ENCODE measurements at places on chromosomes 2 and 18.
A peak's percentile ranks its signal among the peaks of the same experiment; 100 is the strongest.

DNA sequence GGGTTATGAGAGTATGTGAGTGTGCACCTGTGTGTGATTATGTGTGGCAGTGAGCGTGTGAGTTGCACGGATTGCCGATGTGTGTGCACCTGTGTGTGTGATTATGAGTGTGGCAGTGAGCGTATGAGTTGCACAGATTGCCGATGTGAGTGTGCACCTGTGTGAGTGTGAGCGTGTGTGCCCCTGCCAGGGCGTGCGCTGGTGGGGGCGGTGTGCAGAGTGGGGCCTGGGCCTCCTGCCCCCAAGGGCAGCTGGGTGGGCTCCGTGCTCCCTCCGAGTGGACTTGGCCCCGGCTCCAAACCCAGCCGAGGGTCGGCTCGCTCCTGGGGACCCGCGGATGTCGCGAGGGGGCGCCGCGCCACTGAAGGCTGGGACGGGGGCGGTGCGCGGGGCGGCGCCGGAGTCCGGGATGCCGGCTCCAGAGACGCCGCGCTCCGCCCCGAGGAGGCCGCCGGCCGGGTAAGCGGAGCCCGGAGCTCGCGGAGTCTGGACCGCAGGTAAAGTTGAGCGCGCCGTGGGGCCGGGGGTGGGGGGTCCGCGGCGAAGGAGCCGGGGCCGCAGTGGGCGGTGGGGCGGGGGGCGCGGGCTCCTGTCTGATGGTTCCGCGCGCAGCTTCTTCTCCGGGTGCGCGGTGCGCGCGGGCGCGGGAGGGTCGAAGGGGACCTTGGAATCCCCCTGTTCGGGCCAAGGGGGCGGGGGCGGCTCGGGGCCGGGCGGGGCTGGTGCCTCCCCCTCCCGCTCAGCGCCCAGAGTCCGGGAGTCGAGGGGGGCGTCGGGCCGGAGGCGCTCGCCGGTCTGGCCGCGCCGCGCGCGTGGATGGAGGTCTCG is at the start of gene KCNG2:
Gene KCNG2, plus strand, starts transcription at position 421 of the 828 bp plus-strand sequence. CDS start 65,730 bp downstream, outside the sequence.
- DNase-seq, result peak; percentile 92

GRCh38 chr2:236935631-236936445 is 149.9 kb upstream of the COPS8 start:
- DNase-seq, result no peak

DNA sequence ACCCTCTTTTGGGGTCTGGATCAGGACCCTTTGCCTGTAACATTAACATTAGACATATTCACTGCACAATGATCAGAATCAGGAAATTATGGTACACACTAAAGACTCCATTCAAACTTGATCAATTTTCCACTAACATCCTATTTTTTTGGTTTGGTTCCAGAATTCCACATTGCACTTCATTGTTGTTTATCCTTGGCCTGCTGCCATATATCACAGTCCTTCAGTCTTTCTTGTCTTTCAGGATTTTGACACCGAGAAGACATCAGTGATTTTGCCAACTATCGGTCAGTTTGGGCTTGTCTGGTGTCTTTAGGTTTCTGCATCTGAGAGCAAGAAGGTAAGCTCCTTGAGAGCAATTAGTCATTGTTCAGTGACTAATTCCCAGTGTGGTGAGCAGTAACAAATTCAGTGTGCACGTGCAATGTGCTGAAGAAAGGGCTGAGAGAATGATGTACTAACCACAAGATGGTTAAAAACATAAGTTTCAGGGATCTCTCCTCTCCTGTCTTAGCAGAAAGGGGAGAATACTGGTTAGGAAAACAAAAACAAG is 23.5 kb downstream of the MARCHF4 start:
- DNase-seq, result no peak

DNA sequence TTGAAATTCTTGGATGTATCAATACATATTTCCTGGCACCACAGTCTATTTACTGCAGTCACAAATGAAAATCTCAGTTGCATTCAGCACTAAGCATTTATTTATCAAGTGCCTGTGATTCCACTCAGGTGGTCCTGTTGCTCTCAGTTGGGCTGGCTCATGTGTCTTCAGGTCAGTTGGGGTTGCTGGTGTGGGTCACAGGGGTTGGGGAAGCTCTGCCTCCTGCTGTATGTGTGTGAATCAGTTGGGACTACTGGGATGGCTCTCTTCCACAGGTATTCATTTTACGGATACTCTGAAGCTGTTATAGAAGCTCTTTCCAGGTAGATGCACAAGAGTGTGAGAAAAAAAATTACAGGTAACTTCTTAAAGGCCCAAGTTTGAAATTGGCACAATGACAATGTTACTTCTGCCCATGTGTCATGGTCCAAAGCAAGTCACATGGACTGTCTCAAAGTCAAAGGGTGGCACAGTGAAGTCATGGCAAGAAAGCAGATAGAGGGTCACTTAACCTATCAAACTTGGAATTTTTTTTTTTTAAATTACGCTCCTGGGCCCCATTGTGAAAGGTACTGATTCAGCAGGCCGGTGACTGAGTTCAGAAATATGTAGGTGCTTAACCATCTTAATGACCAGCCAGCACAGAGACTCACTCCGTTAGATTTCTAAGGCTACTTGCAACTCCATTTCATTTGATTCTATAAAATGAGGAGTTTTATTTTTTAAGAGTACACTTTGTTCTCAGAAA is 249.2 kb upstream of the GCFC2 start:
- DNase-seq, result no peak

GRCh38 chr2:149725234-149725633 is 137.7 kb upstream of the MMADHC start:
- DNase-seq, result no peak

GRCh38 chr2:43325107-43325811 is 98.9 kb upstream of the ZFP36L2 start:
- no peak for DNase-seq

DNA sequence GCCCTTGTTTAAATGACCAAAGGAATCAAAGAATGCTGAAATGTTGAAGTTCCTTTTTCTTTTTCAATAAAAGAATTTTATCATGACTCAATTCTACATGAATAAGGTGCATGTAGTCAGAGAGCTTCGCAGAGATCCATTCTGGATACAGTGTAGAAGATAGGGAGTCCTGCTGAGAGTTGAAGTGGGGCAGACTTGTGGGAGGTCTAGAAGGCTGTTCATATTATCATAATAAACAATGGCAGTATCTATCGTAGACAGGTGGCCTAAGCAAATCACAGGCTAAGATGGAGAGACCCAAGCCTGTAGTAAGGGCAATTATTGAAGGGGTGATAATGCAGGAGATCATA is 1322.0 kb upstream of the CELF4 start:
- DNase-seq, result no peak

DNA sequence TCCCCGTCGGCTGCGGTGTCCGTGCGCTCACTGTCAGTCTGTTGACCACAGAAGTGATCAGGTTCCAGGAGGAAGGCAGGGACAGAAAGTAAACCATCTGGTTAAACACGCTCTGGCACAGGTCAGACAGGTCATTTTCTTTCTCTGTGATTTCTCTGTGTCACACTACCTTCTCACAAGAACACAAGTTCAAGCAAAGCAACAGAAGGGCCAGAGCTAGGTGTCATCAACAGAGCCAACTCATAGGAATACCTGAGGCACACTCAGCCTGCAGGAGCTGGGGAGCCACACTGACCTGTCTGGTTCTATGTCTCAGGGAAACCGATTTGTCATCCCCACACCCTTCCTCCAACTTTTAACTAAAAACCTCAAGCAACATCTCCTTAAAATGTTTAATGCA is 115.1 kb upstream of the ZBTB14 start:
- DNase-seq, result no peak

DNA sequence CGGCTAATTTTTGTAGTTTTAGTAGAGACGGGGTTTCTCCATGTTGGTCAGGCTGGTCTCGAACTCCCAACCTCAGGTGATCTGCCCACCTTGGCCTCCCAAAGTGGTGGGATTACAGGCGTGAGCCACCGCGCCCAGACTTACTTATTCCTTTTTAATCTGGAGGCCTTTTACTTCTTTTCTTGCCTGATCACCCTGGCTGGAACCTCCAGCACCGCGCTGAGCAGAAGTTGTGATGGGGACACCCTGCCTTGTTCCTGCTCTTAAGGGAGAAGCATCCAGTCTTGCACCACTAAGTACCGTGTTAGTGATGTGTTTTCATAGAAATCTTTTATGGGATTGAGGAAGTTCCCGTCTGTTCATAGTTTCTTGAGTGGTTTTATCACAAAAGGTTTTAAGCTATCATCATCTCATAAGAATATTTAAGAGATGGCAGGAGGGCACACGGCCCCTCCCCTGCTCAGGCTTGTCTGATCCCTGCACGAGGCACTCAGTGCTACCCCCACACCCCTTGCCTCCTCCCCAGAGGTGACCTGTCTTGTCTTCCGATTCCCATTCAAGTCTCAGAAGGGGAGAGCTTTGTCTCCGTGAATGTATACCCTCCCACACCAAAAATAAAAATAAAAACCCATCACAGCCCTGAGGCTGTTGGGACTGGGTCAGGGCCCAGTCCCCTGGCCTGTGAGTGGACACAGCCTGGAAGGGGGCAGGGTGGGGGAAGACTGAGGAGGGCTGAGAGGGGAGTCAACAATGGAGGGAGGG is 65.3 kb upstream of the SMAD7 start:
- DNase-seq, result no peak

- no peak for DNase-seq
Measured at GRCh38 chr2:183592271-183592670, 468.0 kb downstream of the NUP35 start.

- DNase-seq, result no peak
Measured at GRCh38 chr2:105262651-105263091, 21.1 kb downstream of the GPR45 start.

GRCh38 chr2:3571284-3571683 is 3.8 kb upstream of the RPS7 start:
- no peak for DNase-seq

GRCh38 chr2:29744976-29745375 is 176.4 kb downstream of the ALK start:
- no peak for DNase-seq

DNA sequence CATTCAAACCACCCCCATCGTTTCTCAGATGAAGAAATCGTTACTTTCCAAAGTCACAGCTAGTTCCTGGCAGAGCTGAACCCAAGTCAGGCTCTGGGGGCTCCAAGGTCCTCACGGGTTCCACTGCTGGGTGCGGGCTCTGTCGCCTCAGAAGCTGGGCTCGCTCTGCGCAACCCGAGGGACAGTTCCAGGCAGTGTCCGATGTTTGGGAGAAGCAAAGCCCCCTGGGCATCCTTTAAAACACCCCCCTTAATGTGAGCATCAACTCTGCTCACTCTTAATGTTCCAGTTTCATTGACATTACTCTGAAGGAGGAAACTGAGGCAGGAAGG is 796 bp downstream of the AOX1 start:
- DNase-seq, result no peak

- no peak for DNase-seq
Measured at GRCh38 chr2:180599804-180600203, 380.6 kb upstream of the UBE2E3 start.

DNA sequence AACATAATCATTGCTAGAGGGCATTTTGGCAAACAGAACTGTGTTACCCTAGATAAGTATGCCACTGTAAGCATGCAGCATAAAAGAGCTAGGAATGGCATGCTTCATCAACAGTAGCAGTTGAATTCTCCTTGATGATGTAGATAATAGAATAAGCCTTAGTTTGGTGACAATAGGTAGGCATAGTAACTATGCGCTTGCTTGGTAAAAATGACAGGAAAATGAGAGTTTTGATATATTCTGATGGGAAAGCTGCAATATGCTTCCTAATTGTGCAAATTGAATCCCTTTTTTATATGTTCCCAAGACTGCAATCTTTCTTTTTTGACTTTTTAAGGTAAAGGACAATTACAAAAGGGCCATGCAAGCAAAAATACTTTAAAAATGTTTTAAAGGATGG is 930.9 kb upstream of the FAM98A start:
- no peak for DNase-seq

- no peak for DNase-seq
Measured at GRCh38 chr2:235024931-235025773, 73.3 kb downstream of the SH3BP4 start.

DNA sequence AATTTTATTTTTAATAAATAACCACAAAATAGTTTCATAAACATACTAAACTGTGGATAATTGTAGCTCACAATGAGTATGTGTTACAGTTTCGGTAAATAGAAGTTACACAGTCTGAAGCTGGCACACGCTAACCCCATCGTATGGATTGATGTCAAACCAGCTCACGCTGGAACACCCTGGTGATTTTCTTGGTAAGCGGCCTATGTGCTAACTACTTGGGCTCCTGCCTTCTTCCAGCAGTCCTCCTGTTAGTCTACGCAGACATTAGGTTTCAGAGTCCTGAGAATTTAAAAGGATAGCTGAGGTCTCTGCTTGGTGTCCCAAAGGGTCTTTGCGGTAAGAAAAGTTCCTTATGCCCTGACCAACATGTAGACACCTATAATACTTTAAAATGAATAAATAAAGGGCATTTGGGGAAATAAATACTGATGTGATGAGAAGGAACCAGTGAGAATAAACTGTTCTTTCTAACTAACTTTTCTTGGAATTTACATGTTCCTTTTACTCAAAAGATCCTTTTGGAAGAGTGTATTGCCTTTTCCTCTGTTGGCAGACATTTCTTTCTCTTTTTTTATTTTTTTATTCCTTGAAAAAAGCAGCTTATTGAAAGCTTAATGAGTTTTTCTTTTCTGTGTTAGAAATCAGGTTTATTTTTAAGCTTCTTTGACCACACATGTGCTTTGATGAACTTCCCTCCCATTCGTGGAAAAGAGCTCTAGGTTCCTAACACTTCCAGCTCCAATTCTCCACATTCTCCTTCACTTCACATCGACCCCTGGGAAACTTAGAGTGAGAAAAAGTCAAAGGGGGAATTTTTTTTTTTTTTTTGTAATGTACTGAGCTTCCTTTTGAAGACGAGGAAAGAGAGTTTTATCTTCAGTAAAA is 322.2 kb downstream of the IRS1 start:
- no peak for DNase-seq

- no peak for DNase-seq
Measured at GRCh38 chr2:147062073-147062472, 782.8 kb upstream of the ACVR2A start.

- no peak for DNase-seq
Measured at GRCh38 chr18:27363872-27364271, 178.8 kb upstream of the CHST9 start.

DNA sequence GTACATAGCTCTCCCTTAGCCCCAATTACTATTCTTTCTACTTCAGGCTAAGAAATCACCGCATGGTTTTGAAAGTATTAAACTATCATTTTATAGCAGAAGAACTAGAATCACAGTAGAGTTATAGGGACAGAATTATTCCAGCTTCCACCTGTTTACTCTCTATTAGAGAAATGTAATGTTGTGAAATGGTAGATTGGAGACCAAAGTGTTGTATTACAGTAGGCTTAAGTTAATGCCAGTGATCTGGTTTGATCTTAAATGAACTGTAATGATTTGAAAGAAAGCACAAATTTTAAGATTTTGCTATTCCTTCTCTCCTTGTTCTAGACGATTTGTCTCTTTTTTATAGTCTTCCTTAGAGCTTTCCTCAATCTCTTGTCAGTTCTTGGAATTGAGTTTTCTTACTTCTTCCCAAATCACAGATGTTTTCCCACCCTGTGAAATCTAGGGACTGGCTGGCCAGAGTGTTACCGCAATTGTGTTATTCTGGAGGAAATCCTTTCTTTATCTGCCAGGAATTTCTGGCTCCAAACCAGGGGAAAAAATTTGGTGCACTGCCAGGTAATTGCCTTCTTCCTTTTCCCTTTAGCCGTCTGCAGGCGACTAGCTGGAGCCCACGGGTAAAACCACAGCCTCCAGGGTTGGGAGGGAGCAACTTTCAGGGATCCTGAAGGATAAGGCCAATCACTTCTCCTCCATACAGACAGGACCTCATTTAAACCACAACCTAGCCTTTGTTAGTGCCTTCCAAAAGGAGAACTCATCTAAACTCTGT is 51.7 kb downstream of the NOP58 start:
- DNase-seq, result peak; percentile 55

GRCh38 chr18:39602131-39602530 is 2036.5 kb upstream of the CELF4 start:
- peak; percentile 63 for DNase-seq
